NCI-H1105 treated with DMSO at 0.1 percent for 48 hours (cell line): ENCODE measurements at places on chromosomes 5 and 9.

- peak; percentile 76 for DNase-seq
These were observed 22.9 kb upstream of the PPIC start for GRCh38 chr5:123059455-123059854.

GRCh38 chr9:91433180-91433579, 9.5 kb upstream of the NFIL3 start:
- DNase-seq = no peak

DNA sequence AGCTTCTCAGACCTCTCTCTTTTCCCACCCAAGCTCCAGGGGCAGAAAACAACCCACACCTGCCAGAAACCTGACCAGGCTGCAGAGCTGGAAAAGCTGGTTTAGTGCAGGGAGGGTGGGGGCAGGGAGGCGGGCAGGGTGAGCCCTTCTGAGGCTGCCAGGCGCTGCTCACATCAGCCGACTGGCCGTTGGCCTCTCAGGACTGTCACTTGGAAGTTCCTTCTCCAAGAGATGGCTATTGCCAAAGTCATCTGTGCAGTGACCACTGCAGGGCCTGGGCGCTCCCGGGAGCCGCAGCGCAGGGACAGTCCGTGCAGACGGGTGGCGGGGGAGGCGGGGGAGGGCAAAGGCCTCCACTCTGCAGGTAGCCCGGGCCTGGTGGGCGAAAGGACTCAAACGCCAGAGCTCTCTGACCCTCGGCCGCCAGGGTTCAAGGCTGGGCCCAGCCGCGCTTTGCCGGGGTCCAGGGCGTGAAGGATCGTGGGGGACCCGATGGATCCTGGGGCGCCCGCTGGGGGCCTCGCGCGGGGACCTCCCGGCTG, 205.0 kb upstream of the IER5L start:
- DNase-seq = peak; percentile 74

- DNase-seq = peak; percentile 38
These were observed 416.0 kb downstream of the MAN2A1 start for GRCh38 chr5:110105692-110106091.

DNA sequence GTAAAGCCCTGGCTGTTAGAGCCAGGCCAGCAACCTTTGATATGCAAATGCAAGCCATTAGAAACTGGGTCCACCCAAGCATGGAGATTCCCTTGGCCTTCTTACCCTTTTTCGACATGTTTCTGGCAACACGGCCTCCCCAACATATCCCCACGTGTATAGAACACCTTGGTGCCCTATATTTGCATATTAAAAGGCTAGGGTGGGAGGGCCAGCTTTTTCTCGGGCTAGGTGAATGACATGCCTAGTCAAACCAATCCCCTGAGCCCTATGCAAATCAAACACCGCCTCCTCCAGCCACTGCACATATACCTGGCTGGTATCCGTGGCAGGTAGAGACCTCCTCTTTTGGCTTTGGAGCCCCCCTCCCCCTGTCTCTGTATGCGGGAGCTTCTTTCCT, 55.6 kb upstream of the ZFR start:
- DNase-seq = no peak

DNA sequence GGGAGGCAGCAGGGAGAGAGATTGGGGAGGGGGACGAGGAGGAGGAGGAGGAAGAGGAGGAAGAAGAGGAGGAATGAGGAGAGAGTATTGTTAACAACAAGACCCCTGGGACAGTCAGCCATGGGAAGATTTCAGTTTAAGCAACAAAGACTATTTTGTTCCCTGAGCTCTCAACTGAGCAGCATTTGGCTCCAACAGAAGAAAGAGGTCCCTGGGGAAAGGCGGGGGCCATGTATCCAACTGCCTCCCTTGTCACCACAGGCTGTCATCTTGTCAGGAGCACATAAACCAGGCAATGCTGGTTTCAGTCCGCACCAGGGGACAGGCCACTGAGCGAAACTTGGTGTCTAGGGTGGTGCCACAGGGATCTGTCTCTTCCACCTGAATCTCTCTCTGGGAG, 316.1 kb downstream of the TLE1 start:
- DNase-seq = no peak

- no peak for DNase-seq
These were observed 1.0 kb downstream of the AQP3 start for GRCh38 chr9:33446240-33446945.

GRCh38 chr5:79284846-79285245, 48.9 kb downstream of the JMY start:
- DNase-seq = no peak

DNA sequence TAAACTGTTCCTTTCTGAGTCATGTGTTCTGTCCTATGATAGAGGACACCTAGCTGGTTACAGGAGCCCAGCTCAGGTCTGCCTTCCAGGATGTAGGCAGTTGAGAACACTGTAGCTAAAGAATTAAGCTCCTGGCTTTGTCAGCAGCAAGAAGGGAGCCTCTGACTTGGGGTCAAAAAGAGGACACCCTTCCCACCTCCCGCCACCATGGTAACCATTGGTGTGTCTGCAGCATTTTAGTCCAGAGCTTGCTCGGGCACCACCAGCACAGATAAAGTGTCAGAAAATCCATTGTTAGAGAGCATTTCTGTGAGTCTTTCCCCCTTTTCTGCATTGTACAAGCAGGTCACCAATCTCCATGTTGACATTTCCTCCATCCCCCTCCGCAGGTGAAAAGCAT, 181.7 kb downstream of the DOCK8 start:
- DNase-seq = no peak

- DNase-seq = no peak
These were observed 16.0 kb downstream of the ERP44 start for GRCh38 chr9:100082782-100083181.

DNA sequence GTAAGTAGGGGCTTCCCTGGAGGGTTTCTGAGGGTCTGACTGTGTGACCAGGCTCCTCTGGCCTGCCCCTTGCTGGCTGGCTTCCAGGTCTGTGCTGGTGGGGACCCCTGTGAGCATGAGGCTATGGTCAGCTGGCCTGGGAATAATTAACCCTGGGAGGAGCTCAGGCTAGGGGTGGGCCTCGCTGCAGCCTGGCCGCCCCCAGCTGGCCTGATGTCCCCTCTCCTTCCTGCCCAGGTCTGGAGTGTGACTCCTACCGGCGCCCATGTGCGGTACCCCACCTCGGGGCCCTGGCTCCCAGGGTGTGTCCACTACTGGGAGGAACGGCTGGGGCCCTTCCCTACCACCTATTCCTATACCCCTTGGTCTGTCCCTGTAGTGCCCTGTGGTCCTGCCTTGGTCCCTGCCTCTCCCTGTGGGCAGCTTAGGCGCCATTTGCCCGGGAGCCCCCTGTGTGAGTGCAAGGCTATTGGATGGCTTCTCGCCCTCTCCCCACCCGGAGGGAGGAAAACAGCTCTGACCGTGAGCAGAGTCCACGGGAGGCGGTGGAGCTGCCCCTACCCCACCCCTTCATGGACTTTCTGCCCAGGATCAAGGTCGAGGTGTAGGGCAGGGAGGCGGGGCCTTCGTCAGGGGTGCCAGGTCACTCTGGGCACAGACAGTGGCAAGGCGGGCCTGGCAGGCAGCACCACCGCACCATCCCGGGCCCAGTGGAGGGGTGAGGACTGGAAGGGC, 9.4 kb downstream of the RXRA start:
- DNase-seq = no peak

DNA sequence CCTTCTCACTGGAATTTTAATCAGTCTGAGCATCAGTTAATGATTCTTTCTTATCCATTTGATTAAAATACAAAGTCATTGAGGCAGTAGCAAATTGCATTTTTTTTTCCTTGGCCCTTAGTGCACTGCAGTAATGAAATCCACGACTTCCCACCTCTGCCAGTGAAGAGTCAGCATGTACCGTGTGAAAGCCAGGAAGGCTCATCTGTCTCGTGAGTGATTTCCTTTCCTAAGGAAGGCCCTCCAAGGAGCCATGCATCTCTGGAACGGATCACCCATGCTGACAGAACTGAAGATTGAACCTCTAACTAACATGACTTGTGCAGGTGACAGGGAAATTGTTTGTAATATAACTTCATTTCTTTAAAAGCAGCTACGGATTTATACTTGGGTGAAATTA, 51.6 kb downstream of the MED10 start:
- DNase-seq = no peak

DNA sequence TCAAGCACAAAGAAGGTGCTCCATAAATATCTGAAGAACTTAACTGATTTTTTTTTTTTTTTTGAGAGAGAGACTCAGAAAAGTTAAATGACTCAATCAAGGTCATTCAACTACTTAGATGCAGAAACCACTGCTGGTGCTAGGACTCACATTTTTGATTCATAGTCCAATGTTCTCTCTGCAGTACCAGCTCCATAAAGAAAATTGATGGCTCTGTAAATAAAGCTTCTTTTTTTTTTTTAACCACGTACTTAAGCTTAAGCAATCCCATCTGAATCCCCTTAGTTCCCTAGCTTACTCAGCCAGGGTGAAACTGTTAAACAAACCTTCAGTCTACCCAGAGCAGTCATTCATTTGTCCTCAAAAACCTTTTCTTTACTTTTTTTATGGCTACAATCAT, 657.0 kb upstream of the WWC1 start:
- DNase-seq = no peak

GRCh38 chr9:114474425-114474824, 30.8 kb downstream of the WHRN start:
- no peak for DNase-seq

GRCh38 chr5:128667751-128668150, 129.7 kb upstream of the FBN2 start:
- no peak for DNase-seq

DNA sequence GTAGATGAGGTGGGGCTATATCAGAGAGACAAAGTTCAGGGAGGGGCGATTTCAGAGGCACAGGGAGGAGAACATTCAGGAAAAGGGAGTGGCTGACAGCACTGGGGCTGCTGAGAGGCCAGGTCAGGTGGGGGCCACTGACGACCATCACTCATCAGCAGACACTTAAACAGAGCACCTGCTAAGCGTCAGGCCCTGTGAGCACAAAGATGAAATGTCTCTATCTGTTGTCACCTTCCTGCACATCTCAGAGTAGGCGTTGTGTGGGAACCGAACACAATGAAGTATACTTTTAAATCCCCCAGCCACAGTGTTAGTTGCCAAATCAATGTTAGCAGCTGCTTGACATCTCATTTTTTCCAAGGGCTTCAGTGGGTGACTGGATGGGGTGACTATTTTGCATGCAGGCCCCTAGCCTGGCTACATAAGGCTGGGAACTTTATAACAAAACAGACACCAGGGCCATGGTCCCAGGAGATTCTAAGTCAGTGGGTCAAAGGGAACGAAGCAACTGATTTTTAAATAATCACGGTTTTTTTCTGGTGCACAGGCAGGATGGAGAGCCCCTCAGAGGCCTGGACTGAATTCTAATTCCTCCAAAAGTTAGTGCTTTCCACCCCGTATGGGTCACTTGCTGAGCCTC, 31.1 kb upstream of the ANKRD18A start:
- DNase-seq = no peak

DNA sequence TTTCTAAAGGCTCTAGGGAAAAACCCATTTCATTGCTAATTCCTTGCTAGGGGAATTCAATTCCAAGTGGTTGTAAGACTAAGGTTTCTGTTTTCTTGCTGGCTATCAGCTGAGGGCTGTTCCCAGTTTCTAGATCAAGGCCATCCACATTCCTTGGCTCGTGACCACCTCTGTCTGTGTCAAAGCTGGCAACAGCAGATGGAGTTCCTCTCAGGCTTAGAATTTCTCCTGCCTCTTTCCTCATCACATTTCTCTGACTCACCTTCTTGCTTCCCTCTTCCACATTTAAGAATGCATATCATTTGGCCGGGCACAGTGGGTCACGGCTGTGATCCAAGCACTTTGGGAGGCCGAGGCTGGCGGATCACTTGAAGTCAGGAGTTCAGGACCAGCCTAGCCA, 19.0 kb downstream of the DAB2IP start:
- no peak for DNase-seq
